Tibial nerve (tissue), 4 donors: ENCODE measurements at places on chromosomes 7 and 10. TPM values are rescaled to one million over a fixed set of nuclear protein-coding genes. Genes with fewer than 3 reads are reported as not detected.

- peak overlapping the region; percentile 55 for H3K27ac ChIP-seq
- H3K4me3 ChIP-seq: no peak overlapping the region
- H3K27me3 ChIP-seq: no peaks in the 10 kb centered on the region
- no peak for DNase-seq
- no peaks in the 10 kb centered on the region for H3K36me3 ChIP-seq
These were observed 41.6 kb upstream of the FHIP2A start for GRCh38 chr10:114779803-114780576.

DNA sequence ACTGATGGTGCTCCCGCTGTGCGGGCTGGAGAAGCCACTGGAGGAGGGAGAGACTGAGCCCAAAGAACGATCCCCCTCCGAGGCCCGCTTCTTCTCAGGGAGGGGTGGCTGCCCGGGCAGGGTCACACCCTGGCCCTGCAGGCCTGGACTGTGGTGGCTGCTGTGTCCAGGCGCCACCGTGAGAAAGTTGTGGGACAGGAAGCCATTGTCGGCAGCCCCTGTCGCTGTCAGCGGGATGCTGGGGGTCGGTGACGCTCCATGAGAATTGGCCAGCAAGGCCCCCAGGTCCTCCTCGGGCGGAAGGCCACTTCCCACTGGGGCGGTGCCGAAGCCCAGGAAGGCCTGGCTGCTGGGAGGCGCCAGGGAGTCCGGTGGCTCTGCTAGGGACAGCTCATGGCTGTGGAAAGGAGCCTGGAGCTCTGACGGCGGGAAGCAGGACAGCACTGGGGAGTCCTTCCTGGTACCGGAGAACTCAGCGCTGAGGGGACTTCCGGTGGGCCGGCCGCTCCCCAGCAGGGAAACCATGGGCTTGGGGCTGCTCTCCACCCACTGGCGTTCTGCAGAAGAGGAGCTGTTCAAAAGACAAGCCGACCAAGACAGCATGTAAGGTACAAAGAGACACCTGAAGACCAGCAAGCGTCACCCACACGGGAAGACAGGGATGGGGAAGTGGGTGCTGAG is 278.8 kb downstream of the TNS3 start:
- peak overlapping the region; percentile 66 for H3K27ac ChIP-seq
- H3K27me3 ChIP-seq: no peaks in the 10 kb centered on the region
- DNase-seq: no peak
- peaks cover 77% of the 10 kb centered on the region for H3K4me1 ChIP-seq
- no peaks in the 10 kb centered on the region for H3K36me3 ChIP-seq

DNA sequence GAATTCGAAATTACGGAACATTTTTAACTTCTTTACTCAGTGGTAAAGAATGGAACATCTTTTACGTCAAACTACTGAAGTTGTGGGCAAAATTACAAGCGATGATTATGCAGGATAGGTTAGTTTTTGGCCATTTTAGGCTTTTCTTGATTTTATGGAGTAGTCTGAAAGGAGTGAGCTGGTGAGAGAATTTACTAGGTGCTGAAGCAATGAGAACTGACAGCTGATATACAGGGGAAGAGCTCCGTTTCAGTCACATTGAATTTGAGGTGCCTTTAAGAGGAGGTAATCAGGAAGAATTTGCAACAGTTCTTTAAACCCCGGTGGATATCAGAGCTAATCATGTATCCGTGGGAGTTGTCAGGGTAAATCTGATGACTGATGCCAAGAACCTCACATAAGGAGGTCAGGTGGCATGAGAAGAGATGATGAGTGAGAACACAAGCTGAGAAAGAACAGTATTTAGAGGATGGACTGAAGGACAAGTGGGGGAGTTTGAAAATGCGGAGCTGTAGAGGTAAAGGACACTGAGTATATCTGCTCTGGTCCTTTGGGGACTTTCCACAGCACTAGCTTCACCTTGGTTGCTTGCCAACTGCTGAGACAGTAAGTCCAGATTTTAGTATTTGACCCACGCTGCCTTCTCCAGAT is 104.3 kb downstream of the AHR start:
- H3K4me1 ChIP-seq: peaks cover 43% of the 10 kb centered on the region
- DNase-seq: no peak
- no peak overlapping the region for H3K27ac ChIP-seq
- H3K4me3 ChIP-seq: no peak overlapping the region

DNA sequence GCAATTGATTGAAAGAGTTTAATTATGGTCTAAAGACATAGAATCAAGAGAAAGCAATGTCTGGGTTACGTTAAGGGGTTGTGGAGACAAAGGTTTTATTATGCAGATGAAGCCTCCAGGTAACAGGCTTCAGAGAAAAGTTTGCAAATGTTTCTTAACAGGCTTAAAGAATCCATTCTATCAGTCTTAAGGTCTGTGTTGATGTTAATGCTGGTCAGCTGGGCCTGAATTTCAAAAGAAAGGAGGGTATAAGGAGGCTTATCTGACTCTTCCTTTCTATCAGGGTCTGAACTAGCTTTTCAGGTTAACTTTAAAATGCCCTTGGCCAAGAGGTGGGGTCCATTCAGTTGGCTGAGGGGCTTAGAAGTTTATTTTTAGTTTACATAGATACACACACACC is 1004.5 kb upstream of the C7orf33 start:
- no peak overlapping the region for H3K27ac ChIP-seq
- no peak for DNase-seq
- H3K4me3 ChIP-seq: no peak overlapping the region
- no peaks in the 10 kb centered on the region for H3K27me3 ChIP-seq
- H3K36me3 ChIP-seq: no peaks in the 10 kb centered on the region

DNA sequence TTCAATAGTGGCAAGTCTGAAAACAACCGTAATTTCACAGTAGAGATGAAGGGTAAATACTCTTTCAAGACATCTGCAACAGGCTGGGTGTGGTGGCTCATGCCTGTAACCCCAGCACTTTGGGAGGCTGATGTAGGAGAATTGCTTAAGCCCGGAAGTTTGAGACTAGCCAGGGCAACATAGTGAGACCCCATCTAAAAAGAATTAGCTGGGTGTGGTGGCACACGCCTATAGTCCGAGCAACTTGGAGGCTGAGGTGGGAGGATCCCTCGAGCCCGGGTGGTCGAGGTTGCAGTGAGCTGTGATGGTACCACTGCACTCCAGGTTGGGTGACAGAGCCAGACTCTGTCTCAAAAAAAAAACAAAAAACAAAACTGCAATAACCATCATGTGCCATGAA is 71.8 kb downstream of the PFKFB3 start:
- H3K27me3 ChIP-seq: no peaks in the 10 kb centered on the region
- peak overlapping the region; percentile 77 for H3K27ac ChIP-seq
- DNase-seq: no peak
- peaks cover 5% of the 10 kb centered on the region for H3K4me1 ChIP-seq
- no peak overlapping the region for H3K4me3 ChIP-seq

- H3K4me1 ChIP-seq: peaks cover 18% of the 10 kb centered on the region
- H3K4me3 ChIP-seq: no peak overlapping the region
- H3K36me3 ChIP-seq: no peaks in the 10 kb centered on the region
- peak overlapping the region; percentile 70 for H3K27ac ChIP-seq
These were observed 18.4 kb downstream of the RPA3 start for GRCh38 chr7:7699970-7700369.

DNA sequence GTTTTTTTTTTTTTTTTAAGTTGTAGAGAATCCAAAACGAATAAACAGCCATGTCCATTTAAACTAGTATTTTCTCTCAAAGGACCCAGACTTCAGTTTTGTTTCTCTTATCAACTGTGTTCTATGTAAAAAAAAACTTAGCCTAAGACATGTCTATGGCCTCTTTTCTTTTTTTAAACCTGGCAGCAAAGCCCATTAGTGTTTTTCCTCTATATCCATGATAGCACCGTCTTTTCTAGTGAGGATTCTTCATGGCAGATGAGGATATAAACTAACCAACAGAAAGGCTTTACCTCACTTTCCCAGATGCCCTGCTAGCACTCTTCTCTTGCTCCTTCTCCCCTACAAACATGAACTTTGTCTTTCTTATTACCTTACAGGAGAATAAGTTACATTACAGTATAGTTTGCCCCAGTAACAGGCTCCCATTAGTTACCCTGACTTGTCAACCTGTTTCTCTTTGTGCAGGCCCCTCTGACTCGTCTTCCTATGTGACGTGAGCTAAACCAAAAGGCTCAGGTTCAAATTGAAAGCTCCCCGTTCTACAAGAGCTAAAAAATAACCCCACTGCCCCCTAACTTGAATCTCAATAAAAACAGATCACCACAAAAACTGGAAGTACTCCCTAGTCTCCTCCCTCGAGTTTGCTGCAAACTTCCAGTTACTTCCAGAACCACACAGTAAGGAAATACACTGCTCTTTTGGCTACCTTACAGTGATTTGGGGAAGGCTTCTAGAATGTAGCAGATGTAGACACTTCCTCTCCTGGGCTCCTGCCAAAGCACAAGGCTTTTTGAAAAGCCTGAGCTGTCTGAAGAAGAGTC is 20.1 kb downstream of the P4HA1 start:
- H3K4me1 ChIP-seq: no peaks in the 10 kb centered on the region
- peak; percentile 81 for DNase-seq

DNA sequence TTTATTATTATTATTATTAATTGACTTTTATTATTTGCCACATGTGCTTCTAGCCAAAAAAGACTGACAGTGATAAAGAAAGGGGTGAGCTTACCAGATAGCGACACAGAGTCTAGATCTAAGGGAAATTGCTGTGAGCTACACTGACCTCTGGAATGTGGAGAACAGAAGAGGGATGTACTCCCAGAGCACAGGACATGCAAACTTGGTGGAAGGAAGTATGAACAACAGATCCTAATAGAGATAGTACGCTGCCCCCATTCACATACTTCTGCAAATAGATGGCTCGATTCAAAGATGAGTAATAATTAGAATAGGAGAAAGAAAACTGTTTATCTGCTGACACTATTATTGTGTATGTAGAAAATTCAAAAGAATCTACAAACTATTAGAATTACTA is 109.3 kb upstream of the HPS1 start:
- no peaks in the 10 kb centered on the region for H3K27me3 ChIP-seq
- H3K36me3 ChIP-seq: no peaks in the 10 kb centered on the region
- H3K4me3 ChIP-seq: no peak overlapping the region
- no peaks in the 10 kb centered on the region for H3K4me1 ChIP-seq
- H3K27ac ChIP-seq: no peak overlapping the region

- H3K27me3 ChIP-seq: no peaks in the 10 kb centered on the region
- H3K27ac ChIP-seq: peak overlapping the region; percentile 84
- H3K4me1 ChIP-seq: no peaks in the 10 kb centered on the region
- peak overlapping the region; percentile 64 for H3K4me3 ChIP-seq
- H3K36me3 ChIP-seq: no peaks in the 10 kb centered on the region
These were observed 752 bp downstream of the THSD7A start for GRCh38 chr7:11831156-11831735.

DNA sequence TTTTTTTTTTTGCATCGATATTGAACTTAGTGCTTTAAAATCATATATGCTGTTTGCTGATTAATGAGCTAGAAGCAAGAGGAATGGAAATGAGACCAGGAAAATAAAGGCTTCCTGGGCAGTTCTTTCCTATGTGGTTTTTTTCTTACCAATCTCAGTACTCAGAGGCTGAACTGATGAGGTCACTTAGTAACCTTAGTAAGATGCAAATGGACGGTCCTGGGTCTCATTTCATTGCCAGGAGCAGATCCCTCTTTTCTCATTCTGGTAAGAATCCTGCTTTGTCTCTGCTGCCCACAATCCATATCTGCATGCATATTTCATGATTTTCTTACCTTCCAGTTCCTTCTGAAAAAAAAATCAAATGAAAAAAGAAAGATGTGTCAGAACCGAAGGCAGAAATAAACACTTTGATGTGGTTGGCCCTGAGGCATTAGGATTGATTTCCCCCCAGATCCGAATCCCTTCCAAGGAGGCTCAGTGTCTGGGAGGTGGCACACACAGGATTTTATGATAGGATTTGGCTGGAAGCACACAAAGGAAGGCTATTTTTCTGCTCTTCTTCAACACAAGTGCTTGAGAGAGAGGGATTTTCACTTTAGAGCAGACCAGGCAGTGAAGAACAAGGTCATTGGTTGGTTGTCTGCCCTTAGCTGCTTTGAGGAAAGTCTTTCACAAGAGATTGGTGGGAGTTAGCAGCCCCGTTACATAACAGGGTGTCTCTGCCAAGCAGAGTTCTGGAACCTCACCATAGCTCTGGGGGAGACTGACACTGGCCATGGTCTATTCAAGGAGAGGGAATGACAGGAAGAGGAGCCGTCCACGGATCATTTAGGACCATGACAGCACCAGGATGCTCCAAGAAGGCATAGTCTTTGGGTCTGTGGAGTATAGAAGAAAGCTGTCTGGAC is 150.0 kb downstream of the CAMK1D start:
- H3K27me3 ChIP-seq: no peaks in the 10 kb centered on the region
- peaks cover 10% of the 10 kb centered on the region for H3K4me1 ChIP-seq
- H3K27ac ChIP-seq: no peak overlapping the region
- no peaks in the 10 kb centered on the region for H3K36me3 ChIP-seq

DNA sequence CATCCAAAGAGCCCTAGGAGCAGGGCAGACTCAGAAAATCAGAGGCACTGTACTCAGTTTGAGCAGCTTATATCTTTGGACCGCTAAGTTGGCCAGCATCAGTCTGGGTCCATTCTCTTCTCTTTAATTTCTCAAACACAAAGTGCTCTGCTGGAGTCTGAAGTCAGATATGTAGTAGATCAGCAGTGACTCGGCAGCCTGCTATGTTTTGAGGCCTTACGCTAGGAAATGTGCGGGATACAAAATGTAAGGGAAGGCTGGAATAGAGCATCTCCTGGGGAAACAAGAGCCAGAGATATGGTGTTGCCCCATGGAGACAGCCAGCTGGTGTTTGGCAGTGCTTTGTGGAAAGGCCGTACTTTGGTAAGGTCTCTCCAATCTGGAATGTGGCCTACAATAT is 60.6 kb upstream of the VKORC1L1 start:
- no peak overlapping the region for H3K4me3 ChIP-seq
- H3K27ac ChIP-seq: no peak overlapping the region
- no peak for DNase-seq
- H3K4me1 ChIP-seq: no peaks in the 10 kb centered on the region
- no peaks in the 10 kb centered on the region for H3K27me3 ChIP-seq

DNA sequence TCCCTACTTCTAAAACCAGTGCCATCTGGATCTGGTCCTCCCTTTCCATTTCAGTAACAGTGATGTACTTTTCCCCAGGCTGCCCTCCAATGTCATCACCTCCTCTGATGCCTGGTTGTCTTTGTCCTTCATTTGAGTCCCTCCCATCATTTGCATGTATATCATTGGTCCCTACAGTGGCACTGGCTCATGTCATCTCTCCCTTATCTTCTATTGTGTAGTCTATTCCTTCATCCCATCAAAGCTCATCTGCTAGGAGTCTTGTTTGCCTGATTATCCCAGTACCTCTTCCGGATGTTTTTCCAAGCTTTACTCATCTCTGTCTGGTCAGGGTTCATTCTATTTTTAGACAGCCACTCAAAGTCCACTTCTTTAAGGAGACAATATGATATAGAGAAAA is 292.9 kb upstream of the BMPER start:
- H3K36me3 ChIP-seq: no peaks in the 10 kb centered on the region
- H3K4me3 ChIP-seq: no peak overlapping the region
- H3K27me3 ChIP-seq: no peaks in the 10 kb centered on the region
- H3K4me1 ChIP-seq: no peaks in the 10 kb centered on the region
- DNase-seq: no peak
- H3K27ac ChIP-seq: no peak overlapping the region

Gene OR6B1
- total RNA-seq: not detected

Gene ADRA2A
- total RNA-seq: 21.8 TPM

Gene ZP3
- total RNA-seq: 19.4 TPM

Gene NEUROG3
- total RNA-seq: not detected

Gene SH3PXD2A
- 154 TPM for total RNA-seq

Gene PKD2L1
- total RNA-seq: not detected
